ENCODE measurements at places on chromosomes 5 and 9. TPM values are rescaled to one million over a fixed set of nuclear protein-coding genes. Genes with fewer than 3 reads are reported as not detected.

Gene MYORG
- total RNA-seq: 19.8 TPM

Gene KIF4B
- 0.03 TPM for total RNA-seq

Gene TLX3
- total RNA-seq: not detected

Gene BHMT
- total RNA-seq: 0.28 TPM

Gene TRAPPC13
- total RNA-seq: 28.7 TPM

Gene SLC12A2
- total RNA-seq: 5.4 TPM

Gene LRRC70
- 1.7 TPM for total RNA-seq

Gene GFI1B
- total RNA-seq: not detected

Gene IFNK
- total RNA-seq: not detected

Gene OBP2B
- not detected for total RNA-seq

Gene ZDHHC11
- total RNA-seq: 7.7 TPM

Gene S1PR3
- total RNA-seq: 25.0 TPM

DNA sequence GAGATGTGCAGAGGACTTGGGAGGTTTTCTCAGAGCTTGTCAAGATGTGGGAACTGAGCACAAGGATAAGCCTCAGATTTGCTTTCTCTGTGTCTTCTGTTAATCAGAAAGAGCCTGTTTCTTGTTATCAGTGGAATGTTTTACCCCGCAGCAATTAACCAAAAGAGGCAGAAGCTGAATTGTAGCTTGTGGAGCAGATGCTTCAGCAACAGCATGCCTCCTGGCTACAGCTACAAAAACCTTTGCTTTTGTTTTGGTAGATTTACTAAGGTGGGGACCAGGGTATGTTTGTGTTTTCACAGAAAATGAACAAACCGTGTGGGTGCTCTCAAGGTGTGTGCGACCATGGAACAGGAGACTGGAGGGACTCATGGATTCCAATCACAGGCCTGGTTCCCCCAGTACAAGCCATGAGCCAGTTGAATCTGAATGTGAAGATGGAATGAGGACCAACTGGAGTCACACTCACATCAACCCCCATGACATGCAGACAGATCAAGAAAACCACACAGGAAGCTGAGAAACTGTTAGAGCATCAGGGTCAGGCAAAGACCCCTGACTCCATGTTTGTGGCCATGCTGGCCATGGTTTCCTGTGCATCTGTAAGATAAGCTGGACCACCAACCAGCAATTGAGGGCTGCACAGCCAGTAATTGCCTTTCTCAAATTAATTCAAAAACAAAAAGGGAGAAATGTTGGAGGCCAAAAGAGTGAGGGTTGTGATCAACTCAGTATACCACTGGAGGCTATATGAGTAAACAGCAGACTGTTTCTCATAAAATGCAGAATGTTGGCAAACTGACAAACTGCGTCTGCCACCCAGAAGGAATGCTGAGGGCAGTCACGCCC, 6.9 kb downstream of the UGT3A2 start:
- no peak for DNase-seq

GRCh38 chr5:176606032-176606431, 3.9 kb downstream of the GPRIN1 start:
- DNase-seq: no peak

GRCh38 chr9:37820142-37820541, 19.5 kb downstream of the DCAF10 start:
- DNase-seq: no peak

- peak; percentile 49 for DNase-seq
Observed at GRCh38 chr9:136024696-136025316, 63.6 kb upstream of the UBAC1 start.

GRCh38 chr5:95398989-95399388, 7.8 kb downstream of the FAM81B start:
- no peak for DNase-seq

- no peak for DNase-seq
Observed at GRCh38 chr5:157747173-157747740, 3.7 kb downstream of the LSM11 start.

DNA sequence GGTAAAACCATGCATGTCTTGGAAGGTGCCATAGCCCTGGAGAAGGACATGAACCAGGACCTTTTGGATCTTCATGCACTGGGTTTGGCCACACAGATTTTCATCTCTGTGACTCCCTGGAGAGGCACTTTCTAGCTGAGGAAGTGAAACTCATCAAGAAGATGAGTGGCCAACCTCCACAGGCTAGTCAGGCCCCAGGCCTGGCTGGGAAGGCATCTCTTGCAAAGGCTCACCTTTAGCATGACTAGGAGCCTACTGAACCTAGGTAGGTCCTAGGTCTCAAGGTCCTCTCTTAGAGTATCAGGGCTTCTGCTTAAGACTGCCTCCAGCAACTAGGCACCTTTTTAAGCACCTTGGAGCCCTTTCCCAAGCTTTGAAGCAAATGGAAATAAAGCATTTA, 1448.7 kb upstream of the ACO1 start:
- no peak for DNase-seq

DNA sequence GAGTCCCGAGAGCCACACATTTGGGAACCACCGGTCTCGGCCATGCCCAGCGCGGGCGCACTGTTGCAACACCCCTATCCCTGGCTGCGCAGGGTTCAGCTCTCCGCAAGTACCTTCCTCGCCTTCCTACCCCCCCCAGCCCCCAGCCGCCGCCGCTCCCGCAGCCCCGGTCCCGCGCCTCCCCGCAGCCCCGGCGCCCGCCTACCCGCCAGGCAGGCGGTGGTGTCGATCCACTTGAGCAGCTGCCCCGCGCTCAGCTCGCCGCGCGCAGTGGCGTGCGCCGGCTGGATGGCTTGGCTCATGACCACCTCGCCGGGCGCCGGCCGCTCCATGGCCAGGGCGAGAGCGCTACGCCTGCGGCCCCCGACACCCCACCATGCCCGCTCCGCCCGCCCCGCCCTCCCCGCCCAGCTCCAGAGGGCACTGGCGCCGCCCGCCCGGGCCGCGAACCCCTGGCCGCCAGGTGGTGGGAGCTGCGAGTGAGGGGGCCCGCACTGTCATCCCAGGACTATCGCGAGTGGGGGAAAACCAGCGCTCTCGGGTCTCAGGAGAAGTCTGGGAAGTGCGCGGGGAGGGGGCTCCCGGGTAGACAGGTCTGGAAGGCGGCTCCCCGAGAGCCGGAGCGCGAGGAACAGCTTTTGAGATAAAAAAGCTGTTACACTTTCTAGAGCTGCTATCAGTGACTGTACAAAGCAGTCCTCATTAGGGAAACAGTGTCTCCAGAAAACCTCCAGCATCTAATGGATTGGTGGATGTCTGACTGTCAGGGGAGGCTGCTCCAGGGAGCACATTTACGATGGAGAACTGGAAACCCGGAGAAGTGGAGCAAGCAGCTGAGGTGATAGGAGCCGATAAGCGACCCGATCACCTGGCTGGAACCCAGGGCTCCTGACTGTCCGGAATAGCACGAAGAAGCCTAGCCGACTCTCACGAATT, at the start of gene ACOT12:
ACOT12 (minus strand) TSS at position 352 of the 936 bp plus-strand sequence; CDS start at position 332, 20 bp downstream.
- DNase-seq: peak; percentile 82

DNA sequence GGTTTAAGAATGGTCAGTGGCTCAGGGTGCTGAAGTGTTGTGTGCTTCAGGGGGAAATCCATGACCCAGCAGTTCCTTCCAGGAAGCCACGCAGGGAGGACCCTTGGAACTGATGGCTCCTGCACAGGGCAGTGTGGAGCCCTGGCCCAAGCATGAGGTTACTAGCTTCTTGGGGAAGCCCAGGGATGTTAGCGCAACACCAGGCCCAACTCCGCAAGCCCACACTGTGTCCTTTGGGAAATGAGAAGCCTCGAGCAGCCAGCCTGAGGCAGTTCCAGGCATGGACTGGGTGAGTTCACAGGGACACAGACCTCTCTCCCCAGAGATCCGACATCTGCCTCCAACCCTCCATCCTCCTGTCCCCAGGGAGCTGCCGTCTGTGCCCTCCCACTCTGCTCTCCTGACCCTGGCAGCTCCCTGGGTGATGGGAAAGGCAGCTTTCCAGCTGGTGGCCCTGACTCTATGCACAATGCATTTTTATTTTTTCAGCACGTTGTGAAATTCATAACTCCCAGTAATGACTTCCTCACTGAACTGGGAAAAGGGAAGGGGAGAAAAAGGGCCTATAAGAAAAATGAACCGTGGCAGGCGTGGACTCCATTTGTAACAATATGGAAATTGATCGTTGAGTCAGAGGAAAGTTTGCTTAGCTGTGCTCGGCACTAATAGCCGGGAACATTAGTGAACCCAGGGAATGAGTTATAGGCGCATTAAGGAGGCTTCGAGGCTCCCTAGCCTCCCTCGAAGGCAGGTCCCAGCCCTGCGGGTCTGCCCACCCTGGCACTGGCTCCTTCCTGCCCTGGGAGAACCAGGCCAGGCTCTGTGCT, 34.1 kb downstream of the LMX1B start:
- DNase-seq: no peak

GRCh38 chr5:171310819-171311321, 1.8 kb downstream of the TLX3 start:
- DNase-seq: no peak

DNA sequence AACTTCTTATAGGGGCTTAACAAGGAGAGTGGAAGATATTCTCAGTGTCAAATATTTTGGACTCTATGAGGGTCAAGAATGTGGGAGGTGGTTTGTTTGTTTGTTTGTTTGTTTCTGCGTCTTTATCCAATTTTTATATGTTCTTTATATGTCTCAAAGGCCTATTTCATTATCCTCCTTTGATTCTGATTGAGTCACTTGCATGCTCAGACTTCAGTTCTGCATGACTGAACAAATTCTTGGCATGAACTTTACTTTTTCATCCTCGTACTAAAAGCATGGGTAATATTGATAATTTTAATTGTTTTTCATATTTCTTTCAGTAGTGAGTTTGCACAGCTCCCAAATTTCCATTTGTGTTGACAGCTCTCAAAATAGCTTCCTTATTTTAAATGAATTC, 19.2 kb upstream of the ERBIN start:
- no peak for DNase-seq

GRCh38 chr9:138052322-138052615, 174.7 kb downstream of the CACNA1B start:
- peak; percentile 16 for DNase-seq

- DNase-seq: no peak
Observed at GRCh38 chr5:89584339-89584956, 701.5 kb upstream of the MEF2C start.

DNA sequence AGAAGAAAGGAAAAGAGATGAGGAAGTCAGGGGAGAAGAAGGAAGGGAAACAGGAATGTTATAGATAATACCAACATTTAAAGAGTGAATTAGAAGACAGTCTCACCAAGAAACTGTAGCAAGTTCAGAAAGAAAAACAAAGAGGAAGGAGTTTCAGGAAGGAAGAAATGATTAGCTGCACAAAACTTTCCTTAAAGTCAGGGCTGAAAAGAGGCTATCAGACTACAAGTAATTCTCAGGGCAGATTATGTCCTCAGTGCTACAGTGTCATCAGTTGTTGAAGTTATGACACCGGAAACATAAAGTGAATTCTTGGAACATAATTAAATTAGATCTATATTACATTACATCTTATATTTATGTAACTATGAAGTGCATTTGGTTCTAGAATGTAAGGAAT, 226.9 kb downstream of the ARRDC3 start:
- no peak for DNase-seq

- DNase-seq: peak; percentile 47
Observed at GRCh38 chr9:14909961-14910805, at the start of gene FREM1. FREM1 (minus strand) TSS chr9:14910428; CDS start chr9:14868977, 41,451 bp downstream.

DNA sequence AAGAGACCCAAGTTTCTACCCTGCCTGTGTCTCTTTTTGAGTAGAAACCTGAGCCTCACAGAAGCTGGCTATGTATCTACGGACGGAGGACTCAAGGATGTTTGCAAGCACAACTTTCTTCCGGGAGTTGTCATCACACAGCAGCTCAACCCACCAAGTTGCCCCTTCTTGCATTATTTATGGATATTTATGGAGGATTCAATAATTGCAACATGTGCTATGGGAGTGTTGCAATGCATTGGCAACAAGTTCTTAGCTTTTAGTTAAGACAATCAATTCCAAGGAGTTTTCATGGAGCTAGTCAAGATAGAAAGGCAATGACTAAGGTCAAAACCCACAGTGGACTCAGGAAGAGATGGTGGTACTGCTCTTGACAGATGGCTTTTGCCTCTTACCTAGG, 336.9 kb downstream of the ENC1 start:
- no peak for DNase-seq

GRCh38 chr5:108898707-108899106, 151.0 kb downstream of the FER start:
- DNase-seq: no peak

DNA sequence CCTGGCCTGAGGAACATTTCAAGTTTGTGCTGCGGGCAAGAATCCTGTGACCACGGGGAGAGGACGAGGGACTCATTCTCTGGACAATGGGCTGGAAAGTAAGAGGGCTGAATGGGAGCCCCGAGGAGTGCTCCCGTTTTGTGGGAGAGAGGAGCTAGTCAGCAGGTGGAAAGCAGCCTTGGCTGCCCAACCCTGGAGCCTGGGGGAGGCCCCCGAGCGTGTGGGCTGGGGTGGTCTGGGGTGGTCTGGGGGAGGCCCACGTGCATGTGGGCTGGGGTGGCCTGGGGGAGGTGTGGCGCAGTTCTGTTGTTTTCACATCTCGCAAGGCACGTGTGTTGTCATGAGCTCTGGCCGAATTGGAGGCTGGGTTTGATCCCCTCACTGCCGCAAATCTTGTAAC, 27.5 kb downstream of the EHMT1 start:
- DNase-seq: no peak

DNA sequence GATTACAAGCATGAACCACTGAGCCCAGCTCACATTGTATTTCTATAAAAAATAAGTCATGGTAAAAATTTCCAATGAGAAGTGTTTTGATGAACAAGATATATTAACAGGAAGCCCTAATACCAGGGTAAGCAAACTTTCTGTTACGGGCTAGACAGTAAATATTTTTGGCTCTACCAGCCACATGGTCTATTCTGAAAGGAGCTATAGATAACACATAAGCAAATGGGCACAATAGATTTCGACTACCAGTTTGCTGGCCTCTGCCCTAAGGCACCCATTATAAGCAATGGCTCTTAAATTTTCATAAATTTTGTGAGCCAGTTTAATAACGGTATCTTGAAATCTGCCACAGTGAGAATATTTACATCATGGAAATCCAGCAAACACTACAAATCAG, 8.1 kb downstream of the UBQLN1 start:
- no peak for DNase-seq

DNA sequence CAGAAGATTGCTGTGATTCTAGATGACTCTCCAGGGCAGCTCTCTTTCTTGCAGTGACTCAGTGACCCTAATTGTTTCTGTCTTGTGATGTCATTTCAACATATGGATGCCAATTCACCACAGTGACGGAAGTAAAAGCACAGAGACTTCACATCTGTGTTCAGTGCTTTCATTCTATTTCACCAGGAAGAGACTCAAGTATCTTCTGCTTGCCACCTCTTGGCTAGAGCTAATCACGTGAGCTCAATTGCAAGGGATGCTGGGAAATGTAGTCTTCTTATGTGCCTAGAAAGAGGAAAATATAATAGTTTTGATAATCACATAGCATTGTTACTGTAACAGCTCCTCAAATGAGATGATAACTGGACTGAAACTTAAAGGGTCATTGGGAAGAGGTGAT, 453.3 kb upstream of the KLF4 start:
- no peak for DNase-seq

GRCh38 chr9:105245029-105245890, 809 bp downstream of the SLC44A1 start:
- peak; percentile 89 for DNase-seq

DNA sequence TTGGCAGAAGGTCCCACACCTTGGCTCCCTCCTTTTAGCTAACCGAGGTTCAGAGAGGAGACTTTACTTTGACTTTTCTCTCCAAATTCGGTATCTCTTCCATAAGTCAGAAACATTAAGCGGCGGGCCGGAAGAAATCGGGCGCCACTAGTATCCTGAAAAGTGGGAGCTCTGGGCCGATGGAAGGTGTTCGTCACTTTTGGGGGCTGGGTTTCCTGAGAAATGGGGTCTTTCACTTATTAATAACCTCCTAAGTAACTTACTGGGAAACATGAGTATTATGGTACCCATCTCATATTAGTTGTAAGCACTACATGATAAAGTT, 716 bp downstream of the STX17 start:
- DNase-seq: no peak
